ENCODE measurements at places on chromosomes 3 and 15.

GRCh38 chr3:3798631-3799113 lies 559 bp upstream of the LRRN1 start:
- no peak for DNase-seq

GRCh38 chr3:126983276-126983652 lies 349 bp downstream of the PLXNA1 start:
- DNase-seq = no peak

DNA sequence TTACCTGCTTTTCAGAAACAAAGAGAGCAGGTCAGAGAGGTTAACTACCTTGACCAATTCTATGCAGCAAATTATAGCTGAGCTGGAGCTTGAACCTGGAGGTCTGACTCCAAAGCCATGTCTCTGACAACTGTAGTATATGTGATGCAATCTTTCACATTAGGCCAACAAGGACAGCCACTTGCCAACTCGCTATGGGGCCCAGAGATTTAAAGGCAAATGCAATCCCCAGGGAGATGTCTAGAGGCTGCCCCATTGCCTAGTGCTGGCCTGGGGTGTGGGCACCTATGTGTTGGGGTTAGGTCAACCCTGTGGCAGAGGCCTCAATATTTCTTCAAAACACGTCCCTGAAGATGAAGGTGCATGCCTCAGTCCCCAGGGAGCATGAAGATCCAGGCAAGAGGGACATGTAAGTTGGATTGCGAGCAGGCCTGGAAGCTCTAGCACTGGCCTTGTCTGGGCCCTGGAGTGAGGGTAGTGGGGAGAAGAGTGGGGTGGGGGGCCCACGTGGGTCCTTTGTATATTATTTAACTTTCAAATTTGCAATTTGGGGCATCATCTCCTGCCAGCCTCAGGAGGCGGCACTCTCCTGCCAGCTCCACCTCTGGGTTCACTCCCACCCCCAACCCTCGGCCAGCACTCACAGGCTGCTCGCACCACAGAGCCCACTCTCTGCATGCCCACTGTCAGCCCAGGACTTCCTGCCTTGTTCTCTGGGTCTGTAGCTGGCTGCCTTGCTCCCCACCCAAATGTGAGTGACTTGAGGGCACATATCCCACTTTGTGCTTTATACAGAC lies 64.3 kb downstream of the SLC12A8 start:
- DNase-seq = no peak

DNA sequence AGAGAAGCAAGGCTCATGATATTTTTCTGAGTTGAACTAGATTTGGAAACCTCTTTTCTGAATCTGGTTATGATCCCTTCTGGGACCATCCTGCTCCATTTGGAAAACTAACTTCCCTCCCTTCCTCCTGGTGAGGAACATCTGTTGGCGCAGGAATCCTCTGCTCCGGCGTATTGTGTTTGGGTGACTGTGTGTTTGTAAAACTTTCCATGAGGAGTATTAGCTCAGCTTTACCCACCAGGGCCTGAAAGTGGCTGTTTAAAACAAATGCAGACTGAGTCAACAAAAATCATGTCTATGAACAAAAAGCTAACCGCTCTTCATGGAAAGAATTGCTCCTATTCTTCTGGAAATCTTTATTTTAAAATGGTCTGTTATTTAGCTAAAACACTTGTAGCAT lies 17.7 kb downstream of the STARD9 start:
- DNase-seq = no peak

GRCh38 chr15:63476229-63476632 lies 28.2 kb upstream of the USP3 start:
- no peak for DNase-seq

DNA sequence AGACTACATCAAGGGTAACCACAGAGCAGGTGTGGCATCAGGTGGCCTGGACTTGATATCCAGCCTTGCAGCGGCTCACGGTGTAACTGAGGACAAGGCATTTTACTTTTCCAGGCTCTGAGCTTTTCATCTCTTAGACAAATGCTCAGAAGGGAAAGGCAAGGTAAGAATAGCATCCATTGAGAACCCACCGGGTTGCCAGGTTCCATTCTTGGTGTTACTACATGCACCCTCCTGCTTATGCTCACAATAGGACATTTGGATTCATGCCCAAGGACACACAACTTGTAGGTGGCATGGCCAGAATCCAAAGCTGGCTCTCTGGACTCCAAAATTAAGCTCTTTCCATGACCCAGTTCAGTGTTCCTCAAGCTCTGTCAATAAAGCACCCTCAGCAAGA lies 85.5 kb downstream of the CCNL1 start:
- no peak for DNase-seq

Measured in T follicular helper cell (primary cell).